GM12878 (cell line): ENCODE measurements at places on chromosomes 4 and X.

GRCh38 chr4:6386091-6386490 is 86.3 kb downstream of the PPP2R2C start:
- no peak for DNase-seq

DNA sequence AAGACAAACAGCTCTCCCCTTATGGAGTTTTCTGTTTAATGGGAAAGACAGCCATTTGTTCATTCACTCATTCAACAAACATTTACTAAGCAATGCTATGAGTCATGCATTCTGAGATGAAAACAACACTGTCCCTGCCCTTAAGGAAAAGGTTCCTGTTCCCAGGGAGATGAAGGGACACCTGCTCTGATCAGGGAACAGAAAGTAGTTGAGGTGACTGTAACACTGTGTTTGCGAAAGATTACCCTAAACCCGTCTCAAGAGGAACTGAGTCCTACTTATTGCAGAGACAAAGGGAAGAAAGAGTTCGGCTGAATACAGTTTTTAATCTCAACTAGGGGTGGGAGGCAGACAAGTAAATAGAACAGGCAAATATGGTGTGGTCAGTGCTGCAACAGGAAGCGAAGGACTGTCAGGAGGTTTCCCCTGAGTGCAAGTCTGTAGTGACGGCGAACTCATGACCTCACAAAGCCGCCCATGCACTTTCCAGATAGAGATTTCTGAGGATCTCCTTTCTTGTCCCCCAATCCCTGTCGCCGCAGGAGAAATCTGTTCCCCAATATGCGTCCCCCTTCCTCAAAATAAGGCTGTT is 712 bp downstream of the STX18 start:
- peak; percentile 36 for DNase-seq

DNA sequence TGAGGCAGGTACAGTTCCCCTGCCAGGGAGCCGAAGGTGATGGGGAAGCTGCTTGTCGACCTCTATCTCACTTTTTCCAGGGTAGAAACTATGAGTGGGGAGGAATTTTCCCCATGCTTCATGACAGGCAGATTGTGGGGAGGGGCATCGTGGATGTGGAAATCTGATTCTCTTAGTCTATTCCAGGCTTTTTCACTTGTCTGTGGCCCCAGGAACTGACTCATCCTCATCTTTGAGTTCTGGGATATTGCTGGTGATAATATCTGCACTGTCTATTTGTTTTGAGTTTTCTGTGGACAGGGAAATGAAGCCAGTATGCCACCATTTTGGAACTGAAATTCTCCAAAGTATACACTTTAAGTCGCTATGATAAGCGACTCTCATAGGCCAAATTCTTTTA is 7.6 kb upstream of the TLR2 start:
- no peak for DNase-seq

DNA sequence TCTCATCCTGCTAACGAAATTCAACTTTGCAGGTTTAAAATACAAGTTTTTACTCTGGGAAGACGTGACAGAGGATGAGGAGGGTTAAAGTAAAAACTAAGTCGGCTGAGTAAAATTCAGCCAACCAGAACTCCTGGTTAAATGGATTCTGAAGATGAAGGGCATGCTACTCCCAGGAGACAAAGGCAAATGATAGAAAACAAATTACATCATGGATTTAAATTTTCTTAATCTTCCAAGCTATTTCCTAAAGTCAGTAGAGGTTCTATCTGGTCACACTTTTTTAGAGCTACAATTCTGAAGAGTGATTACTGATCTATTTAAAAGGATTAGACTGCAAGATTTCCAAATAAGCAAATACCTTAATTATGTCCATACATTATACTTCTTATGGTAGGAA is 47.9 kb downstream of the ZNF827 start:
- no peak for DNase-seq

DNA sequence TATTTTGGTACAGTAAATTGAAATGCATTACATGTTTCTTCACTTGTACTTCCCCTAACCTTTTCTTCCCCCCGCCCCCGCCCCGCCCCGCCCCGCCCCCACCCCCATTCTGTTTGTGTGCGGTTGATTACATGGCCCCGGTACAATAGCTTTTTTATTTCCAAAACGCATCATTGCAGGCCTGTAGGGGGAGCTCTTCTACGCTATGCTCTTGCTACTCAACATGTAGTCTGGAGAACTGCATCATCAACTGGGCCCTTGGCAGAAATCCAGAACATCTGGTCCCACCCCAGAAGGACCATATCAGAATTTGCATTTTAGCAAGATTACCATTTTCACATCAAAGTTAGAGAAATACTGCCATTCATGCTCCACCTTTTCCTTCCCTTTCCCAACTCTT is 333.3 kb upstream of the DDX53 start:
- DNase-seq = no peak

- DNase-seq = no peak
Observed at GRCh38 chrX:70454441-70455365, 10.1 kb downstream of the DLG3 start.

GRCh38 chrX:132488819-132489577 is at the start of gene MBNL3:
Gene MBNL3 (minus strand): TSS chrX:132489038. CDS start chrX:132439611, 49,427 bp downstream.
- DNase-seq = no peak

- DNase-seq = no peak
Observed at GRCh38 chrX:17456526-17456925, 81.5 kb downstream of the NHS start.

GRCh38 chrX:2398064-2398656 is 102.6 kb downstream of the DHRSX start:
- no peak for DNase-seq

- no peak for DNase-seq
Observed at GRCh38 chr4:130484826-130485225, 1388.9 kb downstream of the C4orf33 start.

GRCh38 chr4:79184476-79184875 is 141.4 kb downstream of the NAA11 start:
- DNase-seq = no peak
